ENCODE measurements at places on chromosomes 2 and 18. TPM values are rescaled to one million over a fixed set of nuclear protein-coding genes. Genes with fewer than 3 reads are reported as not detected.

Gene KIF1A
- not detected for total RNA-seq

Gene EFR3B
- 0.08 TPM for total RNA-seq

Gene IL18R1
- 7.7 TPM for total RNA-seq

Gene MFSD2B
- 0.68 TPM for total RNA-seq

Gene CLASP1
- 65.7 TPM for total RNA-seq

Gene RUFY4
- total RNA-seq, result 0.44 TPM

Gene RNF152
- 1.6 TPM for total RNA-seq

Gene TYMS
- 2.9 TPM for total RNA-seq

Gene KATNAL2
- total RNA-seq, result 1.0 TPM

Gene CYP27C1
- not detected for total RNA-seq

Gene LINC00305
- not detected for total RNA-seq

Gene MSTN
- total RNA-seq, result not detected

Gene SIX3
- total RNA-seq, result 0.11 TPM

Gene POTEI
- total RNA-seq, result not detected

Gene RNF125
- total RNA-seq, result 177 TPM

Gene ZNF804A
- total RNA-seq, result not detected

Gene LIMS3
- not detected for total RNA-seq

Gene GULP1
- total RNA-seq, result not detected

Gene FOXI3
- total RNA-seq, result not detected

Gene TUBA4B
- total RNA-seq, result not detected

Gene ITGB6
- total RNA-seq, result not detected

Gene FBXO36
- 1.0 TPM for total RNA-seq

Gene RAMP1
- not detected for total RNA-seq

Gene ACSL3
- 97.6 TPM for total RNA-seq

Gene CPS1
- 0.19 TPM for total RNA-seq

Gene ASTL
- total RNA-seq, result 17.5 TPM

Gene KLHL30
- not detected for total RNA-seq

Measured in CD8-positive, alpha-beta T cell (primary cell).